ENCODE measurements at places on chromosomes 11 and 22.

- DNase-seq = no peak
Observed at GRCh38 chr11:64747961-64748665, 4.2 kb upstream of the RASGRP2 start.

- DNase-seq = no peak
Observed at GRCh38 chr22:32515084-32515483, 40.5 kb downstream of the FBXO7 start.

- no peak for DNase-seq
Observed at GRCh38 chr11:71977743-71978418, 20.8 kb upstream of the IL18BP start.

GRCh38 chr22:45968003-45968650 lies 8.8 kb downstream of the WNT7B start:
- no peak for DNase-seq

DNA sequence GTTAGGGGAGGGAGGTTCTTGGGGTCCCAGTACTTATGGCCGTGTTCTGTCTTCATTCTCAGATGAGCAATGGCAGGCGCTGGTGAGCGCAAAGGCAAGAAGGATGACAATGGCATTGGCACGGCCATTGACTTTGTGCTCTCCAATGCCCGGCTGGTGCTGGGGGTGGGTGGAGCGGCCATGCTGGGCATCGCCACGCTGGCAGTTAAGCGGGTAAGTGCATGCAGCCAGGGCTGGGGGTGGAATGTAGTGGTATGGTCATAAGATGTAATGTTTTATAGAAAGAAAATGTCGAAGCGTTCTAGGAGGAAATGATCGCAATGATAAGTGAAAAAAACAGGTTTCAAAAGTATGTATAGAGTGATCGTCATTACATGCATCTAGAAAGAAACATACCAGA lies 9.1 kb upstream of the ATF4 start:
- DNase-seq = no peak

DNA sequence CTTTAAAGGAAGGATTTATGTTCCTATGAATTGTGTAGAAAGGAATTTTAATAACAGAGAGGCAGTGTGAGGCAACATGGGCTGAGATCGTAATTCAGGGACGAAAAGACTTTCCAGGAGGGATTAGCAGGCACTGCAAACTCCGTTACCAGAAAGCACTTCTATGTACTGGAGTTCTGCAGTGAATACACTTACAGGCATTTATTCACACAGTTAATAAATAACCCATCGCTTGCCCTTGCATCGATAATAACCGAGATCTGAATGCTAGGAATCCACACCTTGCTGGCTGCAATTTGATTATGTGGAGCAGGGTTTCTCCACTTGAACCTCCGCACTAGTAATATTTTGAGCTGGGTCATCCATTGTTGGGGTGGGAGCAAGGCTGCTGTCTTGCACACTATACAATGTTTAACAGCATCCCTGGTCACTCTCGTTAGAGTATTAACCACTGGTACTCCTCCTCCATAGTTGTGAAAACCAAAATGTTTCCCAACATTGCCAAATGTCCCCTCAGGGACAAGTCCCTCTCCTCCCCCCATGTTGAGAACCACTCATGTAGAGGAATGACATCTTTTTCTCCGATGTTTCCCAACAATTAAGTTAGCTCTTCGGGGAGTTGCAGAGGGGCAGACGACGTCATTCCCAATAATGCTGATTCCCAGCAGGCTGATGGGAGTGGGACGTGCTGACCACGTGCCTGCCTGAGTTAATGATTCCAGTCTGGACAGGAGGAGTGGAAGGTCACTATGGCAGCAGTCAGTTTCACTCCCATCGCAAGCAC lies 99.5 kb downstream of the SNX19 start:
- no peak for DNase-seq

DNA sequence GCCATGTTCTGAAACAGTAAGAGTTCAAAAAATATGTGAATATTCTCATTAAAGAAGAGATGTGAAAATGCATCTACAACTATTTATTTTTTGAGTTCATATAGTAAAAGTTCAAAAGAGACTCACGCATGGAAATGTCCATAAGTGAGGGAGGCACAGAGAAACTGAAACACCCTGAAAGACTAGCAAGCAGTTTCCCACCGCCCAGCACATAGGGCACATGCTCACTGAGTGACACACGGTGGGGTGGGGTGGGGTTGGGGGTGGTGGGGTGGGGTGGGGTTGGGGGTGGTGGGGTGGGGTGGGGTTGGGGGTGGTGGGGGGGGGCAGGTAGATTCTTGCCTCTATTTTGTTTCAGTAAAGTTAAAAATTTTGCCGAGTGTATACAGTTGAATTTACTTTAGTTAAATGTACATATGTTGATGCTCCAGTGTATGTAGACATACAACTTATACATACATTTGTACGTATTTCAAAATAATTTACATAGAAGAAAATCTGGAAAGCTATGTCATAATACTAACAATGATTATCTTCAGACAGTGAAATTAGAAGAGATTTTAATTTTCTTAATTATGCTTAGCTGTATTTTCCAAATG lies 6.3 kb downstream of the CCDC34 start:
- no peak for DNase-seq

GRCh38 chr11:48101044-48101733 lies 115.4 kb upstream of the OR4B1 start:
- no peak for DNase-seq

- no peak for DNase-seq
Observed at GRCh38 chr11:118528511-118528910, 1.2 kb downstream of the TTC36 start.

- DNase-seq = no peak
Observed at GRCh38 chr11:113778111-113778910, 1.3 kb upstream of the CLDN25 start.

Measured in stimulated activated CD8-positive, alpha-beta memory T cell treated with anti-CD3 and anti-CD28 coated beads, Interleukin-2, amount 100 ng/mL, for 1 hour (primary cell).